ENCODE measurements at places on chromosomes 12 and 14.

- DNase-seq, result no peak
Measured at GRCh38 chr12:72472350-72472749, 200.2 kb downstream of the TRHDE start.

GRCh38 chr14:85214471-85214870 lies 315.5 kb upstream of the FLRT2 start:
- DNase-seq, result no peak

DNA sequence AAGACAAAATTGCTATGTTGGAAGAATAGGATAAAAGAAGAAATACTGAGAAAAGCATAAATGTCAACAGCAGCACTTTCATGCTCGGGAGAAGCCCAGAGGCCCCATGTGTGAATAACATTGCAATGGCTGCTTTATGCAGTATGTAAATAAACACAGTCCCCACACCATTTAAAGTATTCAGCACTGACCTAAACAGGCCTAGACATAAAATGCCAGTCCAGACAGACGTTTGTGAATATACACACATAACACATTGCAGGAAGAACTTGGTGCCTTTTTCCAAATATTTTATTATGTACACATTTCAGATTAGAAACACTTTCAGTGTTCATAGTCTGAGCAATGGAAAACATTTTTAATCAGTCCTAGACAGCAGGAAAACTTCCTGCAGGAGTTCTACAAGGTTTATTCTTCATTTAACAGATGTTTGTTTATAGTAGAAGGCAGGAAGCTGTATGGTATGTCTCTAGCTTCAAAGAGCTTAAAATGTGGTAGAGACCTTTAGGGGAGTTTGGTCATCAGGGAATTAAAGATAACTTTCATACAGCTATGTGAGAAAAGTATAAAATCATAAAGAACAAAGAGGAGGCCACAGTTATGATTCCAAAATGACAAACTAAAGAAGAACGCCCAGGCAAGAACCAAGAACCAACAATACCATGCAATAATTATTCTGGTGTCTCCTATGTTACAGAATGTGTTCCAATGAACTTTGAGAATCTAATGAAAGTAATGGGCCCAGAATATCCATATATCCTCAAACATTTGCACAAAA lies 30.6 kb upstream of the SLC38A2 start:
- DNase-seq, result no peak

- no peak for DNase-seq
Measured at GRCh38 chr12:90098132-90098779, 389.6 kb upstream of the ATP2B1 start.

DNA sequence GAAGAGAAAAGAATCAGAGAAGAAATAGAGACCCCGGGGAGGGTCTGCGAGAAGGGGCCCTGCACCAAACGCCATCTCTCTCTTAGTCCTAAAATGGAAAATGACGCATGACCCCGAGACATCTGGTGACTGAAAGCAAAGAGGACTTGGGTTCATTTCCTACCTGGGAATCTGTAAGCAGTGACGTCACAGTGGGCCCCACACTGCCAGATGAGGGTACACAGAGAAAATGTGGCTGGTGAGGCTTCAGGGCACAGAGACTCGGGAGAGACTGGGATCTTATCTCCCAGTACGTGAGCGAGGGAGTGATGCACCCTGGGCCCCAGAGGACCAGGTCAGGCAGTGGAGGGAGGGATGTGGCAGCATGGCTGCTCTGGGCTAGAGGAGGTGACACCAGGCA lies 288.1 kb upstream of the SFSWAP start:
- no peak for DNase-seq

DNA sequence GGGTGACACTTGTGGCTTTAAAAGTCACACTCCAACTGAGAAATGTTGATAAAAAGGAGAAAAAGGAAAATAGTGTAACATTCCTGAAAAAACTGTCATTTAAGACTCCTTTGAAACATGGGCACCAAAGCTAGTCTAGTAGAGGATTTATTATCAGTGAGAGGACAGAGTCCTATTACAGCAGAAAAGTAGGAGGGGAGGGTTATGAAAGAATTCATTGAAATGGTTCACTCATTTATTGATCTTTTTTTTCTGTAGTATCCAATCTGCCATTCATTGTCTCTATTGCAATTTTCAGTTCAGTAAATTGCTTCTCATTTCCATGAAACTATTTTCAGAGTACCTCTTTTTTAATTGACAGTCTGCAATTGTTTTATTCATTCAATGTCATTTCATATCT lies 25.4 kb downstream of the PPM1A start:
- no peak for DNase-seq

DNA sequence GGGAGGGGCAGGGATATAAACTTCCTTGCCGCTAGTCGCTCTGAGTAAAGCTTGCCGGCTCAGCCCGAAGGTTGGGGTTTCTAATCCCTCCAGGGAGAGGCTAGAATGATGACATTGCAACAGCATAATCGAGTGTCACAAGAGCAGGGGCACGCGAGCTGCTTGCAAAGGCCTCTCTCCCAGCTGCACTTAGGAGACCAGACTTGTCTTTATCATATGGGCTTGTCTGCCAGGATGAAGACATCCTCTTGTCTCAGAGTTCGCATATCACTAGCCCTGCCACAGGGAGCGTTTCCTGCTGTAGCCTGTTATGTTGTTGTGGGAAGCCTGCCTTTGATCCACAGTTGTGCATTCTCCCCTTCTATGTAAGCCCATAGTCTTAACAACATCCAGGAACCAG lies 180.0 kb downstream of the ESR2 start:
- DNase-seq, result no peak

GRCh38 chr14:103627073-103628025 lies 1.7 kb upstream of the KLC1 start:
- DNase-seq, result no peak

DNA sequence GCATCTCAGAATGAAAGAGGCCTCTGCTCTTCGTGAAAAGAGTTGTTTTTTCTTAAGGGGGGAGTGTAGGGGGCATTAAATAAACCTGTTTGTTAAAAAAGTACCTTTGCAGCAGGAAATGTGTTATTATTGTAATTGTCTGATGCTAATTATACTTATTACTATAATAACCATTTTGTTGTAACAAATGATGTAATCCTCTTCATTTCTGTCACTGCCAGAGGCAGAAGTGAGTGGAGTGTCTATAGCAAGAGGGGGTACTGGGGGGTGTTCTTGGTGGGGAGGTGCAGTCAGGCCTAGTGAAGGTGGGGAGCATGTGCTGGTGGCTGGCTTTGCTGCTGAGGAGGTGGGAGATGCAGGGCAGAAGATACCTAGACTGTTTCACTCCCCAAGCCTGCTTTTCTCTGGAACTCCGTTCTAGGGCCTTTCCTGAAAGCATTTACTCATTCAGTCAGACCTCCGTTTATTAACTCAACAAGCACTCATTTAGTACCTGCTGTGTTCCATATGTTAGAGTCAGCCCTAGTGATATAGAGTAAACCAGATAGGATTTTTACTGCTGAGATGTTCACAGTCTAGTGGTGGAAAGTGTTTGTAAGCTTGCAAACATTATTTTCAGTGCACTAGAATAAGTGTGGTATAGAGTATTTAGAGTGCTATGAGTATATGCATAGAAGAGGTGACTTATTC lies 77.5 kb upstream of the CISTR start:
- no peak for DNase-seq

- DNase-seq, result no peak
Measured at GRCh38 chr12:21541773-21542172, 15.7 kb downstream of the SPX start.

- DNase-seq, result no peak
Measured at GRCh38 chr12:31279390-31279924, 46.5 kb downstream of the SINHCAF start.

GRCh38 chr14:76268700-76269099 lies 107.2 kb upstream of the ESRRB start:
- no peak for DNase-seq

DNA sequence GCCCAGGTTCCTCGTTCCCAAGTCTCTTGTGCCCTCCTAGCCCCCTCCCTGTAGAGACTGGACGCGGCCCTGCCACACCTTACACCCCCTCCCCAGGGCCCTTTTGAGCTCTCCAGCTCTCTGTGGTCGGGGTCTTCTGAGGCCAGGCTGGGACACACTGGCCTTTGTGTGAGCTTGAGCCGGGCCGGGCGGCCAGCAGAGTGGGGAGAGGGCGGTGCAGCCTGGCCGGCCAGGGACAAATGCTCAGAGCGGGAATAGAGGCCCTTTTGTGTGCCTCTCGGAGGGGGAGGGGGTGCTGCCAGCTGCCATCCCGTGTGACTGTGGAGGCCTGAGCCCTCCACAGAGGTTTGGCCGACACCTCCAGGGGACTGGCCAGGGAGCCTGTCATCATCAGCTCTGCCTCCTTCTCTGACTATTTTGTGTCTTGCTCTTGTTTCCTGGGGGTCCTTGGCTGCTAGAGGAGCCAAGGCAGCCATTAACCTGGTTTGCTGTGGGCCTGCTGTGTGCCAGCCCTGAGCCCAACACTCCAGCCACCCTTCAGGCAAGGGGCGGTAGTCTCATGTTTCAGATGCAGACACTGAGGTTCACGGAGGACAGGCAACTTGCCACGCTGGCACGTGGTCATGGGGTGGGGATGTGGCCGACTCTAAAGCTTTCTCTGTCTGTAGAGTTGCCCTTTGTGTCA lies 13.6 kb downstream of the FAM222A start:
- no peak for DNase-seq

DNA sequence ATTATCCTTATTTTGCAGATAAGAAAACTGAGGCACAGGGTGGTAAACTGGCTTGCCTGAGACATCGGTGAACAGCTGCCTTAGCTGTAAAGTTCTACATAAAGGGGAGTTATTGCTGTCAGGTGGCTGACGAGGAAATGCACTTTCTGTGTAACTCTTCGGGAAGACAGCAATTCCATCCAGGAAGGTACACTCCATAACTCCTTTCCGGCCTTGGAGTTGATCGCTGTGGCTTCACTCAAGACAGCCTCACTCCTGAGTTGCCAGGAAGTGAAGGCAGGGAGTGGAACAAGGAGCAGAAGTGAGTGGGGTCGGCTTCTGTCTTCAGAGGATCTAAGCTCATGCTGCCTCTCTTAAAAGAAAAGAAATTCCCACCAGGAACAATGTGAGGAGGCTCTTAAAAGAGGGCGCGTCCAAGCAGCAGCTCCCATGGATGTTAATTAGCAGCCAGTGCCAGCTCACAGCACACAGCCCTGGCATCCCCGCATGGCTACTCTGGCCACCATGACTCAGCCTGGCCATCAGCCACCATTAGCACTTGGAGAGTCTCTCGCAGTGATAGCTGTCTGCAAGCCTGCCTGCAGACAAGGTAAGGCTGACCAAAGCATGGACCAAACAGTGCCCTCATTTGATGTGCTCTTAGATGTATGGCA lies 60.3 kb downstream of the NUAK1 start:
- no peak for DNase-seq

DNA sequence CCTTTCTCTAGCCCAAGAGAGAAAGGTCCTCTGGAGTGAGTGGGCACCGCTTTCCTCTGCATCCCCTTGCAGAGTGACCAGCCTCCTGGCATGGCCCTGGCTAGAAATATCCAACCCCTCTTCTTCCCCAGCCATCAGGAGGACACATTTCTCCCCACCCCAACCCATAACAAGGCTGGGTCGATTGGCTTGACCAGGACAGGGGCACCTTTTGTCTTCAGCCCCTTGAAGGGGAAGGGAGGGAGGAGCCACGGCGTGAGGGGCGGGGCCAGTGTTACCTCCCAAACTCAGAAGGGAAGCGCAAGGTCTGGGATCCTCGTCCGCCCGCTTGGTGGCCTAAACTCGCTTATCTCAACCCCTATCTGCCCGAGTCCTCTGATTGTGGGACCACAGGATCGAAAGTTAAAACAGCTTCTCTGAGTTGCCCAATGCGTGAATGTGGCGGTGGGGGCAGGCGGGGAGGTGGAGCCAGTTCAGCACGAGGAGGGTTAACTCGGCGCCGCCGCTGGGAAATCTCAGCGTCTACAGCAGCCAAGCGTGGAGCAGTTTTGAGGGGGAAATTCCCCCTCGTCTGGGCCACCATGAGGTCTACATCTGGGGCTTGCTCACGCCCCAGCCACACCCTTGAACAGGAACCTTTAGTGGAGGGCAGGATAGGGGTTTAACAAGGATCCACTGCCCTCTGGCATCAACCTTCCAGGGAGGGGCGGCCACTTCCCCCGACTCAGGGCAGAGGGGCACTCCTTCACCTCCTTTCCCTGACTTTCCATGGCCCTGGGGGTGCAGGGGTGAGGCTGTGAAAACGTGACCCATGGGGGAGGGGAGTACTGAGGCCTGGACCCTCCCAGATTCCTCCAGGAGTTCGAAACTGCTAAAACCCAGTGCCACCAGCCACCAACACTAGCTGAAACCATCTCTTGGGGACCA lies 795 bp downstream of the STAT6 start:
- peak; percentile 46 for DNase-seq

DNA sequence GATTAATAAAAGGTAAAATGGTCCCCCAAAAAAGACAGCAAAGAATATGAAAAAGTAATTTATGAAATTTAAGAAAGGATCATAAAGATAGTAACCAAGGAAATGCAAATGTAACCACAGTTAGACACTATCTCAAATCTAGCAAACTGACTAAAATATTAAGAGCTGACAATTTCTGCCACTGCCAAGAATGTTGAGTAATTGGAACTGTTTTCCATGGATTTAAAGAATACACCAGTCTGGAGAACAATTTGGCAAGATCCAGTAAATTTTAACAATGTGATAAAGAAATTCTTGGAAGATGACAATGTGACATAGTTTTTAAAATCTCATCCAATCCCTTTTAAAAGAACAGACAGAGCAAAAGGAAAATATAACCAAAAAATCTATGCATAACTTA lies 798.0 kb upstream of the MGAT4C start:
- no peak for DNase-seq

DNA sequence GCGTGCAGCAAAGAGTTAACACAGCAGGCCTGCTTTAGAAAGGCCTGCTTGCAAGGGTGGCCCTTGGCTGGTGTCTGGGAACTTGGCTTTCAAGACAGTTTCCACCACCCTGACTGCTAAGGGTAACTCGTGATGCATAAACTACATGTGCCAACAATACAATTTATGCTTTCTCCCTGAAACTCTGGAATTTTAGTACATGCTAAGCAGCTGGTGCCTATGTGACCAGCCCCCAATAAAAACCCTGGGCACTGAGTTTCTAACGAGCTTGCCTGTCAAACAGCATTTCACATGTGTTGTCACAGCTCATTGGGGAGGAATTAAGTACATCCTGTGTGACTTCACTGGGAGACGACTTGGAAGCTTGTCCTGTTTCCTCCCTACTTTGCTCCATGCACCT lies 133.1 kb downstream of the SLC5A8 start:
- DNase-seq, result no peak

DNA sequence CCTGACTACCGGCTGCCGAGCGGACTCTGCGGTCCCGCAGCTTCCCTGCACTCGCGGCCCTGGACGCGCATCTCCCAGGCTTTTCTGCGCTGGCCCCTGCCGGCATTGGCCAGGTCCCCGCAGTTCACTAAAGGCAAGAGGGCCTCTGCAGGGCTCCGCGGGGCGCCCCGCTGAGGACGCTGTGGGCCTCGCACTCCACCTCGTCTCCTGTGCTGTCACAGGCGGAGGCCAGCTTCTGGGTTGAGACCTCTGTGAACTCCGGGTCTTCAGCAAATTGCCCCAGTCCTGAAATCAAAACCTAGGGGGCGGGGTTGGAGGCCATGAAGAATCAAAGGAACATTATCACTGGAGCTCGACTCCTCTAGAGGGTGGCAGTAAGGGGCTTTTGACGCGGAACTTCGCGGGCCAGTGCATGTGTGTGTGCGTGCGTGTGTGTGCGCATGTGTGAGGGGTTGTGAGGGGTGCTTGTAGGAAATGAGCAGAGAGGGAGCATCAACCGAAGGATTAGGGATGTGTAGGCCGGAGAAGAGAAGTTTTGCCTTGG lies 68.5 kb upstream of the CAPRIN2 start:
- DNase-seq, result no peak

- no peak for DNase-seq
Measured at GRCh38 chr14:52352061-52352491, 38.0 kb downstream of the PTGER2 start.

GRCh38 chr14:91225025-91225424 lies 19.5 kb downstream of the GPR68 start:
- no peak for DNase-seq
